ENCODE measurements at places on chromosomes 3 and 15. TPM values are rescaled to one million over a fixed set of nuclear protein-coding genes. Genes with fewer than 3 reads are reported as not detected.

- no peak overlapping the region for H3K27ac ChIP-seq
- H3K4me1 ChIP-seq = no peaks in the 10 kb centered on the region
- DNase-seq = no peak
- H3K36me3 ChIP-seq = peaks cover 6% of the 10 kb centered on the region
Measured at GRCh38 chr3:100386437-100387074, 14.3 kb downstream of the TOMM70 start.

The PYGO1 gene
- not detected for total RNA-seq

- H3K36me3 ChIP-seq = no peaks in the 10 kb centered on the region
- H3K4me3 ChIP-seq = peak overlapping the region; percentile 73
- H3K27me3 ChIP-seq = no peaks in the 10 kb centered on the region
- H3K27ac ChIP-seq = peak overlapping the region; percentile 74
- peaks cover 45% of the 10 kb centered on the region for H3K4me1 ChIP-seq
Measured at GRCh38 chr15:58770519-58770856, 614 bp upstream of the MINDY2 start.

GRCh38 chr15:91898843-91899242, 45.3 kb downstream of the SLCO3A1 start:
- no peak overlapping the region for H3K4me3 ChIP-seq
- H3K36me3 ChIP-seq = no peaks in the 10 kb centered on the region
- H3K27ac ChIP-seq = no peak overlapping the region

DNA sequence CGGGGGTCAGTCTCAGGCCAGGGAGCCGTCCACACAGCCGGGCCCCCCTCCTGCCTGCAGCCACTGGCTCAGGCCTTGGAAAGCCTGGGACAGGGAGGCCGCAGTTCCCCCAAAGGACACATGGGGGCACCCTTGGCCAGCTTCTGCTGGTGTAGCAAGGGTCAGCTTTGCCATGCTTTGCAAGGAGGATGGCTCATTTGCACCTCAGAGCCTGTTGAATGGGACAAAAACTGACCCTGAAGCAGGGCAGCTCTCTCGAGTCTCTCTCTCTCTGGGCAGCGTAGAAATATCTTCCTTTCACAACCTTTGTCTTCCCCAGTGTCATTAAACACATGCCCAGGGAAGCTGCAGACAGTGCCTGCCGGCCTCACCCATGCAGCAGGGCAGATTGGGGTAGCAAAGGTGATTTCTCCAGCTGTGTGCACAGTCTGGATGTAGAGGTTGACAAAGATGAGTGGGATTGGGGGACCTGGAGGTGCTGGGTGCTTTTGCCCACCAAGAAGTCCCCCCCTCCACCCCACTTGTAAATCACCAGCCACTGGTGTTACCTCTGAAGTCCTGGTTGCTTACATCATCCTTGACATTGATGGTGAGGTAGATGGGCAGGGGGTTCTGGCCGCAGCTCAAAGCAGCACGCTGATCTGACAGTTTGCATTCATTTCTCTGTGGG, 17.4 kb upstream of the EHD4 start:
- H3K27me3 ChIP-seq = no peaks in the 10 kb centered on the region
- H3K36me3 ChIP-seq = no peaks in the 10 kb centered on the region
- H3K4me3 ChIP-seq = no peak overlapping the region
